ENCODE measurements at places on chromosomes 12 and 14. TPM values are rescaled to one million over a fixed set of nuclear protein-coding genes. Genes with fewer than 3 reads are reported as not detected.
A peak's percentile ranks its signal among the peaks of the same experiment; 100 is the strongest.

RNASE12 gene
- not detected for total RNA-seq

PSMA3 gene
- 123 TPM for total RNA-seq

GPD1 gene
- 120 TPM for total RNA-seq

RTL1 gene
- total RNA-seq, result not detected

SLC38A4 gene
- total RNA-seq, result 163 TPM

SDR9C7 gene
- total RNA-seq, result not detected

GALNT9 gene
- not detected for total RNA-seq

OASL gene
- total RNA-seq, result 1.6 TPM

SIX1 gene
- total RNA-seq, result not detected

LGR5 gene
- total RNA-seq, result 0.15 TPM

HRK gene
- total RNA-seq, result not detected

ANKRD33 gene
- total RNA-seq, result not detected

MANSC4 gene
- not detected for total RNA-seq

SLC6A13 gene
- 2.0 TPM for total RNA-seq

- no peak for DNase-seq
Measured at GRCh38 chr14:21712036-21712435, 38.4 kb upstream of the OR4E1 start.

- no peak for DNase-seq
Measured at GRCh38 chr14:29858299-29858698, 69.3 kb downstream of the PRKD1 start.

DNA sequence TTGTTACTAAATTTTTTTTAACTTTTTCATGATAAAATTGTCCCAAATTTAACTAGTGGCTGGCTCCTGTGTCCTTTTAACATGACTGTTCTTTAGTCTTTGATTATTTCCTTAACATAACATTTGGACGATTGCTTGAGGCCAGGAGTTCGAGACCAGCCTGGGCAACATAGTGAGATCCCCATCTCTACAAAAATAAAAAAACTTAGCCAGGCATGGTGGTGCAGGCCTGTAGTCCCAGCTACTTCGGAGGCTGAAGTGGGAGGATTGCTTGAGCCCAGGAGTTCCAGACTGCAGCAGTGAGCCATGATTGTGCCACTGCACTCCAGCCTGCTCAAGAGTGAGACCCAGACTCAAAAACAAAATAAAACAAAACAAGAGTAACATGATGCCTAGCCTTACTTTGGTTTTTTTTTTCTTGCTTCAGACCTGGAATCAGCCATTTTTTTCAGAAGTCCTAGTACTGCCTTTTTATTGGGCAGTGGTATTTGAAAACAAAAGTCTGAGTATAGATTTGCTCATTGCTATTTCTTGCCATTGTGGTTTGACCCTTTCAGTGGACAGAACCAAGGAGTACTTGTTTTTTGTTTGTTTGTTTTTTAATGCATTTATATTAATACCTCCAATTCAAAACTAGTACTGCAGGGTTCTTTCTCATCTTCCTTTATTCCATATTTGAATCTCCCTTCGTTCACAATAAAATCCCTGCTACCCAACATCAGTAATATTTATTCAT, 4.8 kb downstream of the TOGARAM1 start:
- no peak for DNase-seq

DNA sequence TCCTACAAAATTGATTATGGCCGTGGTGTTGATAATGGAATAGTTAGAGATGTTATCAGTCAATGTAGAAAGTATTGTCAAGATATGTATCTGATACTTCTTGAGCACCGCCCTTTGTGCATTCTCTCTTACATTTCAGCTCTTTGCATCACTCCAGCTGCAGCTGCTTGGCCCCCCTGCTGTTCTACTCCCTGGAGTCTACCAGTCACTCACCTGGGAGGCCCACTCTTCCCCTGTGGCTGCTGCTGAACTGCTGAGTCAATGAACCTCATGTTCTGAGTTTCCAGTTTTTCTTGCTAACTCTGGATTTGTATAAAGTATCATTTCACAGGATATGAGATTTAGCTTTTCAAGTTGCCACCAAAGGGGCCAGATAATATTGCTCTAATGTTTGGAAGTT, 312.8 kb upstream of the SLC16A7 start:
- no peak for DNase-seq

DNA sequence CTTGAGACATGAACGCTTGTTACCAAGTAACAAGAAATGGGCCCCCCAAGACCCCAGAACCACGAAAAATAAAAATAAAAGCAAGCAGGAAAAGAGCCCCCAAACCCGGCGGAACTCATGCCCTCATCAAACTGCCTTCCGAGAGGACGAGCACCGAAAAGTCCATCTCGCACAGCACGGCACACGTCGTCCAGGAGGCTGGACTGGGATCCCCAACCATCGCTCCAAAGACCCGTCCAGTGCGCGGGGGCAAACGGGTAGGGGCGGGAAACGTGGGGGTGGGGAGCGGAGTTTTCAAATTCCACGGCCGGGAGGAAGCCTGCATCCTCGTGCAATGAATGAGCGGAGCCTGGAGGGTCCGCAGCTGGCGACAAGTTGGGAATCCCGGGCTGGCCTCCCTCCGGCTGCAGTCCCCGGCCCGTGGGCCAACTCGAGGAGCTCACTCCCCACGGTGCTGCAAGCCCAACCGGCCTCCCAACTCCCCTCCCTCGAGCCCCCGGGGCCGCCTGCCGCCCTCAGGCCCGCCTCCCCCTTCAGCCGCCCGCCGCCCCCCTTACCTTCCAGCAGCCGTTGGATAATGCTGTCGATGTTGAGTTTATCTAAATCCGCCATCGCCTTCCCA, 484 bp downstream of the PPP1CC start:
- peak; percentile 69 for DNase-seq

- DNase-seq, result no peak
Measured at GRCh38 chr12:93530358-93530757, 42.1 kb upstream of the SOCS2 start.

DNA sequence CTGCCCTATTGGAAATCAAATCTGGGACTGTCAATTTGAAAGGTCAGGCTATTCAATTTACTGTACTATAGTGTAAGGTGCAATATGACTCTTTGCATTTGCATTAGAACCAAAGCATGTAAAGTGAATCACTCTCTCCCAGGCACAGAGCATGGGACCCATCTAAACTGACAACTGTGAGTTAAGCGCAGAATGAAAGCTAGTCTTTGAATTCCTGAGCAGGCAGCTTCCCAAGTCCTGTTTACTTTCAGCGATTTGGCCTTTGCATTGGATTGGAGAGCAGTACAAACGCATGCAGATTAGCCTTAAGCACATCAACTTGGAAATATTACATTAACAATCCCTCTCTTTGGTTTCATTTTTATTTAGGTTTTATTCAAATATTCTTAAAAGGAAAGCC, 74.6 kb downstream of the RERG start:
- DNase-seq, result peak; percentile 52

DNA sequence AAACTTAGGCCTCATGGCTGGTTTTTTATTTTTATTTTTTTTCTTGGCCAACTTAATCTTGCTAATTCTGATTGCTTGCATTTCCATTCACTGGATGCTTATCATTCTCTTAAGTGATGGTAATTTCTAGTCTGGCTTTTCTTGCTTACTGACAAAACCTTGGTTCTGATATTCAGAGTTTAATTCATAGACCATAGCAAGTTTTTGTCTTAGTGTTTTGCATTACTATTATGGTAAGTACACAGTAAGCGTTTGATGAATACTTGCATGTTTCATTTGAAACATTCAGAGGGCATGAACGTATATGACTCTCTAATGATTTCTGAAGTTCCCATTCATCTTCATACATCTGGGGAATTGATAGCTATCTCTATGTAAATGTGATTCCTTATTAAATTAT, 55.8 kb downstream of the GPHN start:
- DNase-seq, result no peak

DNA sequence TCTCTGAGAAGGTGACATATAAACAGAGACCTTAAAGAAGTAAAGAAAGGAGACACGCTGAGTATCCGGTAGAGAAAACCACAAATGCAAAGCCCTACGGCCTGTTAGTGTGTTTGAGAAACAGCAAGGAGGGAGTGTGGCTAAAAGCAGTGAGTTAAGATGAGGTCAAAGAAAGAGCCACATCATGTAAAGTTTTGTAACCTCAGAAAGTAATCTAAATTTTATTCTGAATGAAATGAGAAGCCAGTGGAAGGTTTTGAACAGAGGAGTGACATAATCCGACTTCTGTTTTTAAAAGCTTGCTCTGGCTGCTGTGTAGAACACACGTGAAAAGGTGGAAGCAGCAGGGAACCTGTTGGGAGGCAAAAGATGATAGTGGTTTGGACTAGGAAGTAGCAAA, 32.6 kb downstream of the PPP2R5E start:
- DNase-seq, result no peak

DNA sequence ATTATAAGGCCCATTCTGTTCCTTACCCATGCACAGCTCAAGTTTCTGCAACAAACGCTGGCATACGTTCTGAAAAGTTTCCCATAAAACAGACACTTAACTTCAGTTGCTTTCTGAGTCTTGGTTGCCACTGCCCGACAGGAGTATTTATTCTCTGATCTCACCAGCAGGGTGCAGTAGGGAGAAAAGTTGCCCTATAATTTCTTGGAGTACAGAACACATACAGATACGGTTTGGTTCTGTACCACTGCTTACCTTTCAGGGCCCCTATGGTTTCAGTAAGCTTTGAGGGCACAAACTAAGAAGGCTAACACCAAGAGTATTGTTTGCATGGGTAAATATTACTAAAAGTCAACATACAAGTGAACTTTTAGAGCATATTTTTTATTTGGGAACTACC, 77.9 kb downstream of the SPATA7 start:
- no peak for DNase-seq

DNA sequence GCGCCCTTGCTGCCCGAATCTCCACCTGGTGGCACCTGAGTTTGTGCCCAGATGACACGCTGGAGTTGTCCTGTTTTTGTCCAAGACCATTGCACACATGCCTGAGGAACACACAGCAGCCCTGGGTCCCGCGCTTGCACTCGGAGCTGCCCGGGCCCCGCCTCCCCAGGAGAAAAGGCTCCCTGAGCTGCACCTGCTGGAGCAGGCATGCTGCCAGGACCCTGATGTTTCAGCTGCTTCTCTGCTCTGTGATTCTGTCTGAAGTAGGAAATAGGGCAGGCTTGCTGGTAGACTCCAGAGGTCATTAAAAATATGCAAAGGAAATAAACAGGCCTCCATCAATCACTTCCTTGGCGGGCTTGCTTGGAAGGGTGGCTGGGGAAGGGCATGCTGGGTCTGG, 271.6 kb downstream of the CACNA1C start:
- no peak for DNase-seq

- no peak for DNase-seq
Measured at GRCh38 chr14:94795372-94795771, 25.5 kb upstream of the GSC start.

DNA sequence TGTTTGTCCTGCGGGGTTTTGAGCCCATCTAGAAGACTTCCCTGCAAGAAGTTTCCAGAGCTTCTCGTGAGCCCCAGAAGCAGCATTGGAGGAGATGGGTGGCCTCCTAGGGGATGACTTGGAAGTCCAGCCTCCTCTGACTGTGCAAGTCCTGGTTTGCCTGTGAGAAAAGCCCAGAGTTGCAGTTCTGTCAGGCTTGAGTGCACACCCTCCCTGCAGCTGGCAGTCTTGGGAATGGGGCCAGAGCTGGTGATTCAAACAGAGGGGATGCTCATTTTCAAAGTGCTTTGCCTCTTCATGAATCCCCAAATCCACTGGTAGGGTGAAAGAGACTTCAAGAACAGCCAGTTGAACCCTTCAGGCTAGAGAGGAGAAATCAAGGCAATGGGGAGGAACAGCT, 3.9 kb upstream of the PPP1R1A start:
- no peak for DNase-seq

DNA sequence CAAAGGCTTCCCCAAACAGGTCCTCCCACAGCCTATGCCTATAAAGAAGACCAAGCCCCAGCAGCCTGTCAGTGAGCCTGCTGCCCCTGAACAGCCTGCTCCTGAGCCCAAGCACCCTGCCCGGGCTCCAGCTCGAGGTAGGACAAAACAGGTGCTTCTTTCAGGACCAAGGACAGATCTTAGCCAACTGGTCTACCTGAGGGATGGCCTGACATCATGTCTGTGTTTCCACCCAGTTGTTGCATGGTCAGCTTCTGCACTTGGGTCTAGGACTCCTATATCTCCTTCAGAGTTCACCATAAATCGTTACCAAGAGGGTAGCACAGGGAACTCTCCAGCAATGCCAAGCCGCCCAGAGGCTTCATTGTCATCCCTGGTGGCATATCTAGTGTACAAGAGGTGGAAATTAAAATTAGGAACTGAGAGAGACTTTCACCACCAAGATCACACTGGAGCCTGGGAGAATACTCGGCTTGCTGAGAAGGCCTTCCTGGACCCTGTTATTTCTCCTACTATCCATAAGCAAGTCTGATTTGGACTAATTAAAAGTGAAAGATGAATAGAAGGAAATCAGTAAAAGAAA, 38.2 kb upstream of the OAS1 start:
- no peak for DNase-seq

GRCh38 chr14:35369701-35370191, 34.8 kb downstream of the NFKBIA start:
- DNase-seq, result no peak

GRCh38 chr14:51507906-51508511, 143.7 kb upstream of the FRMD6 start:
- DNase-seq, result no peak

- DNase-seq, result no peak
Measured at GRCh38 chr14:89408907-89409700, 7.9 kb downstream of the FOXN3 start.

- DNase-seq, result no peak
Measured at GRCh38 chr14:59334253-59334652, 130.9 kb downstream of the GPR135 start.

DNA sequence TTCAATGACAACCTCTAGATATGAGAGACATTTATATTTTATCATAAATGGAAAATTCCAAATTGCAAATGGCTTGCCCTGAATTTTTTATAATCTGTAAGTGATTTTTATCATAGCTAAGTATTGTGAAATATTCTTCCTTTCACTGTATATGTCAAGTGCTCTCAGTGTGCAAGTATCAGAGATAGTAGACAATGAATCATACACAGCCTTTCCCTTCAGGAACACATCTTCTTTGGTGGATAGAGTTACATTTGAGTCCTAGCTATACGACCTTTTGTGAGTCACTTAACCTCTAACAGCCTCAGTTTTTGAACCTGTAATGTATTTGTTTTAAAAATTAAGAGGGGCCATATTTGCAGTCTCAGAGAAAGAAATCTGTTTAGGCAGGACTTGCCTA, 350.7 kb upstream of the SEL1L start:
- DNase-seq, result no peak

DNA sequence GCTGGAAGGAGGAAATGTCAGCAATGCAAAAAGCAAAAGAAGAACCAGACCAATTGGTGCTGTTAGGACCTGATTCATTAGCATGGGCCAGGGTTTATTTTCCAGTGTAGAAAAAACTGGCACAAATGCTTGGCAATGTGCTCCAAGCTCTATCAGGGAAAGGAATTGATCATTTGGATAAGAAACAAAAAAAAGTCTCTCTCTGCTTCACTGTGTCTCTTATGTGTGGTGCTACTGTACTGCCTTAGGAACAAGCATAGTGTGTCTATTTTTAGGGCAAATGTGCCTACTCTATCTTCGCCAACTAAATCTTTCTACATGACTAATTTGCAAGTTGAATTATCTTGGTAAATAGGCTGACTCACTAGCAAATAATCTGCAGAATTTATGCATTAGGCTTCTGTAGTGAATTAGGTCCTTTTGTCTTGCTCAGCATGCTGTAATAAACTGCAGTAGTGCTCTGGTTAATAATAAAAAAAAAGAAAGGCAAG, 236.7 kb downstream of the MDGA2 start:
- no peak for DNase-seq
